Hematopoietic multipotent progenitor cell treated with erythropoietin and hydrocortisone succinate and interleukin-3 and kit ligand, for 6 days (in vitro differentiated cells): ENCODE measurements at places on chromosomes 11 and 22.

DNA sequence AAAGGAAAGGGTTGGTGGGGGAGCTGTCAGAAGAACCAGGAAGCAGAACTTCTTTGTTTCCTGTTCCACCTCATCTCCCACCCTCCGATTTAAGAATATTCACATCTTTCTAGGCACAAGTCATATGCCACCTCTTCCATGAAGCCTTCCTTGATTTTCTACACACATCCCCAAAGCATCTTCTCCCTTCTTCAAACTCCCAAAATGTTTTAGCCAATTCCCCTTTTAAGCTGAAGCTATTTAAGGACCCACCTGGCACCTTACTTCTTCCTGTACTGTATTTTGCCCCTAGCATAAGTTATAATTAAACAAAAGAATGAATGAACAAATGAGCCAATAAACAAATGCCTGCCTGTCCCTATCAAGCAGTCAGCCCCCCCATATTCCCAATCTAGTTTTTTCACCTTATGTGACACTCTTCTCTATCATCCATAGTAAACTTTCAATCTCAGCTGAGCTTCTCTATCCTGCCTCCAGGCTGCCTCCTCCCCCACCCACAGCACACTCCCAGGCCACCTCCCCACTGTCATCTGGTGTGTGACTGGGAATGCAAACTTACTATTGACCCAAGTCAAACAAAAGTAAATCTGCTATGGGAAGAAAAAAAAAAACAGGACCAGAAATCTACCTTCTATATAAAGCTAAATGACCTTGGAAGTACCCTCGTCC lies 3.9 kb downstream of the TNKS1BP1 start:
- DNase-seq: no peak

- DNase-seq: peak; percentile 86
These were observed 24.8 kb downstream of the APOL1 start for GRCh38 chr22:36277482-36278291.

- DNase-seq: no peak
These were observed 1.2 kb downstream of the DKK3 start for GRCh38 chr11:12007230-12007593.

DNA sequence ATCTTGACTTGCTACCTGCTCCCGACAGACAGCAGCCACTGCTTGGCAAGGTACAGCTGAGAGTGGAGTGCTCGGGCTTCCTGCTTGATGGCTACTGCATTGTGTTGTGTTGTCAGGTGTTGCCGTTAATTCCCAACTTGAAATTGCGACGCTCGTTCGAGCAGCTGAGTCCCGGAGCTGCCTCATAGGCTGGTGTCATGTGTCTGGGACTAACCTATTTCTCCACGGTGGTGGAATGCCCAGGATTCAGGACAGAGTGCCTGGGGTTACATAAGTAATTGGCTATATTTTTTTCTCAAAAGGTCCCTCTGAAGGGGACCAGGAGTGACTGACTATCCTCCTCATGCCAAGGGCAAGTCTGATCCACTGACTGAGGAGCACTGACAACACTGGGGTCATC lies 18.5 kb downstream of the COMMD9 start:
- no peak for DNase-seq

GRCh38 chr11:88484873-88485621 lies 147.5 kb upstream of the CTSC start:
- peak; percentile 75 for DNase-seq

DNA sequence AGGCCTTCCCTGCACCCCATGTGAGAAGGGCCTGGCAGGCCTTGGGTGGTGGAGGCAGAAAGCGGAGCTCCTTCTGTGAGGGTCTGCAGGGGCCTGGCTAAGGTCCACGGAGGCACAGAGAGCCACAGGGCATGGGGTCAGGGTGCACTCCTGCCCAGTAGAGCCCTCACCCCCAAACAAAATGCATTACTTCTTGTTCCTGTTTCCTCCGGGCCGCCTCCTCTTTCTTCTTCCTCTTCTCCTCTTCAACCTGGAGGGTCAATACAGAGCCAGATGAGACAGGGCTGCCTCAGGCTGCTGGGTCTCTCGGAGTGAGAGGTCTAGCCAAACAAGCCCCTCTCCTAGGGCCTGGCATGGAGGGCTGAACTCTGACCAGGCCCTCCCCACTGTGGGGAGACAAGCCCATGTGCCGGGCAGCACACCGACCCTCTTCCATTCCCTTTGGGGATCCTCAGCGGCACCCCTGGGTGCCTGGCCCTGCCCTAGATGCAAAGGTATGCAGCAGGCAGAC lies 10.3 kb upstream of the NAP1L4 start:
- DNase-seq: no peak

DNA sequence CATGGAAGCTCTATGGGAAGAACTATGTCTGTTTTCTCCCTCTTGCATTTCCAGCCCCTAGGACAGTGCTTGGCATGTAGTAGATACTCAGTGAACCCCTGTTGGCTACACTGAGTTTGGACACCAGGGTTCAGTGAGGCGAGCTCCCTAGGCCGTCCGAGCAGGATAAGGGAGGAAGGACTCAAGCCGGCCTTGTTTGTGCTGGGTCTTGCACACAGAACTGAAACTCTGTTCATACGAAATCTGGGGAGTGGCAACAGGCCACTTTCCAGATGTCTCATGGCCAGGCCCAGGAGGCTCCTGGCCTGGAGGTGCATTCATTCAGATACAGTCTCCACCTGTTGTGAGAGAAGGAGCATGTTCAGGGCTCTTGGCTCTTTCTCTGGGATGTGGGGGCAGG lies 23.6 kb upstream of the LMO1 start:
- no peak for DNase-seq

DNA sequence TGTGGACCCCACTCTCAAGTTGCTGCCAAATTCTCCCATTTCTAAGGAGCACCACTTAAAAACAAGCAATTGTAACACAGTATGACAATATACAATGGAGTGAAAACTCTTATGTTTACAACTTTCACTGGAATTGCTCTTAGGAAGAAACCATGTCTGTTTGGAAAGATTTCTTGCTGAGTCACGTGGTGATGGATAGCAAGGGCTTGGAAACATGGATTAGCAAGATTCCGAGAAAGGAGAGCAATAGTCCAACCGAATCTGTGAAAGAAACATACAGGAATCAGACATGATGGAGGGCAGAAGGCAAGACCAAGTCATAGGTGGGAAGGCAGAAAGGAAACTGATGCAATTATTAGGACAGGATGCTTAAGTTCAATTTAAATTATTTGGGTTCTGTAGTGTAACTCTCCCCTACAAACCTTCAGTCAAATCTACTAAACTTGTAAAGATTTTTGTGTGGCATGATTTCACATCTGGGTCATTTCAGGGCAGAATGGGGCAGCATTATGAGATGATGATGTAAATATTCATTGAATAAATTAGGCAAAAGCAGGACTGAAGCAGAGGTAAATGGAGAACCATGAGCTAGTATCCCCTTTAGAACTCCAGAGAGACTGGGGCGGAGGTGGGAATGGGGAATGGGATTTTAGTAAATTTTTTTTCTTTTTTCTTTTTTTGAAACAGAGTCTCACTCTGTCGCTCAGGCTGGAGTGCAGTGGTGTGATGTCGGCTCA lies 27.8 kb upstream of the THY1 start:
- DNase-seq: no peak

DNA sequence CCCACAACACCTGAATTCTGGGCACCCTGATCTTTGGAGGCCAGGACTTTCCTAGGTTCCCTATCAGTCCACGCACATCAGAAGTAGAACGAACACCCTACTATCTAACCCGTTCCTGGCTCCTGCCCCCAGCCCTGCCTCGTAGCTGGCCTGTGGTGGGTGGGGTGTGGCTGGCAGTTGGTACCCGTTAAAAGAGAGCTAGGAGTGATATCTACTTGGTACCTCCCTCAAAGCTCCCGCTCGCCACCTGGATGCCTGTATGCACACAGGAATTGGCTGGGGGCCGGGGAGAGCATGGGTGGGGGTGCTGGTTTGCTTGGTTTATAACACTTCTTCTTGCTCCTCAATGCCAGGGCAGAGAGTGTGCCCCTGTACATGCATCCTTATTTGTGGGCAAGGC lies 14.0 kb upstream of the NECTIN1 start:
- DNase-seq: peak; percentile 96

DNA sequence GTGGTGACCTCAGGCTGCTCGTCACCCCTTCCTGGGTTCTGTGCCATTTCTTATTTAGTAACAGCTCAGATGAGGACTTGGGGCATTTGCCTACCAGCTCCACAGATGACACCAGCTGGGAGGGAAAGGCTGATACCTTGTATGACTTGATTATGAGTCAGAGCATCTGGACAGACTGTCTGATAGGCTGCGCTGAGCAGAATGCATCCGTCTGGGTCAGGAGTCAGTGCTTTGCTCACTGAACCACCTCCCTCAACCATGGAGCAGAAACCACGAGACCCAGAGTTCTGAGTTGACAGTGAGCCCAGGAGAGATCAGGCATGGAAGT lies 6.8 kb downstream of the ST14 start:
- no peak for DNase-seq

- DNase-seq: no peak
These were observed 17.7 kb downstream of the MAJIN start for GRCh38 chr11:64954201-64954600.

GRCh38 chr11:47688111-47688510 lies 27.1 kb downstream of the AGBL2 start:
- no peak for DNase-seq

DNA sequence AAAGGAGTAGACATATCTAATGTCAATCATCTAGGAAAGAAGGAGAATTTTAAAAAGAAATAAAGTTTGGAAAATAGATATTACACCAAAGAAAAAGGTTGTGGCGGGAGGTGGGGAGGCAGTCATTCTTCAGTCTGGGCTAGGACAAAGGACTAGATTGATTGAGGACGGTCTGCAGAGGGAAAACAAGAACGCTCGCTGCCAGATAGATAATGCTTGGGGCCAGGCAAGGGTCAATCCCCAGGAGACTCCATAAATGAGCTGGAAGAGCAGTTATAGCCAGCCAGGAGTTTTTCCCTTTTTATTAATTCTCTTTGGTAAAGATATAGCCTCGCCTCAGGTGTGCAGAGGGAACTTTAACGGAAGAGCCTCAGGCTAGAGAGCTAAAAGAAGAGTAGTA lies 6.3 kb downstream of the TRPC6 start:
- DNase-seq: no peak

DNA sequence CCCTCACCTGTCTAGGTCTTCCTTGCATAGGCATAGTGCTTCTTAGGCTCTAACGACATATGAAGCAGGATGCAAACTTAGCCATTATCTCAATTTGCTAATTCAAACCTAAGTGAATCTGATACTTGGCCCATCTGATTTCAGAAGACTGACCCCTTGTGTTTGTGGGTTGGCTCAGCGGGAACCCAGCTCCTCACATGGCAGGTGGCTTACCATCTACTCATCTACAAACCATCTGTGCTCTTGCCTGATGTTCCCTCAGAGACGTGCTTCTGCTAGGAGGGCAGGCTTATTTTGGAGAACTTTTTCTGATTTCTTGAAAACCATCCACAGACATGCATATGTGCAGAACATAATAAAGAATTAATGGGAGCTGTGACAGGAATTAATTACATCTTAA lies 15.2 kb downstream of the ELMOD1 start:
- DNase-seq: peak; percentile 22

DNA sequence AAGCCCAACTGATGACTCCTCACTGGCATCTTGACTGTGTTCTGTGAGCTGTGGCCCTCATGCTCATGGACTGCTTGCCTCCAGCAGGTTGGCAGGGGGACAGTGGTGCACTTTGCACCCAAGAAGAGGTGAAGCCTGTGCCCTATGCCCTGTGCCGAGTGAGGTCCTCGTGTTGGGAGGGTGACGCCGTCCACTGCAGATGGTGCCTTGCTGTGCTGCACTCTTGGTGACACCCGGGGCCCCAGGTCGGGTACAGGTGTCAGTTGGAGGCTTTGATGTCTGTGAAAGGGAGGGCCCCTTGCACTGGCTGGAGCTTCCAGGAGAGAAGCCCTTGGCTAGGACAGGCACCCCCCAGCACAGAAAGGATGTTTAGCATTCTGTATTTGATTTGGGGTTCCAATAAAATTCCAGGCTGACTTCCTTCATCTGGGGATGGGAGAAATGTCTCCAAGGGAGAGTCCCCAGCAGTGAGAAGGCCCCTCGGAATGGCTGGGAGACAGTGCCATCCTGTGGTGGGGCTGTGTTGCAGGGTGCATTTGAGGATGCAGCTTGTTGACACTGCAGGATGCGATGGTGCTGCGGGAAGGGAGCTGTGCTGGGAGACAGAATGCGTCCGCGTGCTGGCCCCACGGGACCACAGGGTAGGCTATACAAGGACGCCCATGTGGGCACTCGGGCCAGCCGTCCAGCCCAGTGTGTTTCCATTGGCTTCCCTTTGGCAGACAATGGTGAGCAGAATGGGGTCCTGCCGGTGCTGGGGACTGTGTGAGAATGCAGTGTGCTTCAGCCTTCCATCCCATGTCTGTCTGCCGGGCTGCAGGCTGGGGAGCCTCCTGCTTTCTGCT lies 2.5 kb upstream of the ZDHHC8 start:
- peak; percentile 62 for DNase-seq

DNA sequence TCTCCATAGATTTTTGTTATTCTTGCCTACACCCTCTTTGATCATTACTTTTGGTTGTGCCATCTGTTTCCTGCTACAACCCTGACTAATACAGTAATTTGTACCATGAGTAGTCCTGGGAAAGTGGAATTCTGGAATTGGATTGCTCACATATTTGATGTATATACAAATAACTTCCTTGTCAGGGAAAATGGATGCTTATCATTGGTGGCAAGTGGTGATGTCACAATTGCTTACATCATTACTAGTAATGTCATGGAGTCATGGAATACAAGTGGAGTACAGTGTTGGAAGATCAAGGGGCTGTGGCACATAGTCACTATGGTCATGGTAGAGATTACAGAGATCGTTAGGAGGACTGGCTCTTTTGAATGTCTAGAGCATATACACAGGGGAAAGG lies 24.4 kb downstream of the AASDHPPT start:
- no peak for DNase-seq

DNA sequence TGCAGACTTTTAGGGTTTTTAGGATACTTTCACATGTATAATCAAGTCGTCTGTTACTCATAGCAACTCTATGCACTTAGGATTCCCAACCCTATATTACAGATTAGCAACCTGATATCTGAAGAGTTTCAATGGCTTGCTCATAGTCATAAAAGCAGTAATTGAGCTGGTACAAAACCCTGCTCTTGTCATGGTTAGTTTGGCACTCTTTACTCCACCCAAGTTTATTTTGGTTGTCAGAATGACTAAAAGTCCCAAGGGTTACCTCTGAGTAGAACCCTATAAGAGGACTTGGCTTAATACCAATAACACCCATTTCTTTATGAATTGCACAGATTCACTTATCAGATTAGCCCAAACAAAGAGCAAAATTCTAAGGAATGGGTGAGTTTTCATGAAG lies 550.6 kb downstream of the SOX6 start:
- DNase-seq: no peak

DNA sequence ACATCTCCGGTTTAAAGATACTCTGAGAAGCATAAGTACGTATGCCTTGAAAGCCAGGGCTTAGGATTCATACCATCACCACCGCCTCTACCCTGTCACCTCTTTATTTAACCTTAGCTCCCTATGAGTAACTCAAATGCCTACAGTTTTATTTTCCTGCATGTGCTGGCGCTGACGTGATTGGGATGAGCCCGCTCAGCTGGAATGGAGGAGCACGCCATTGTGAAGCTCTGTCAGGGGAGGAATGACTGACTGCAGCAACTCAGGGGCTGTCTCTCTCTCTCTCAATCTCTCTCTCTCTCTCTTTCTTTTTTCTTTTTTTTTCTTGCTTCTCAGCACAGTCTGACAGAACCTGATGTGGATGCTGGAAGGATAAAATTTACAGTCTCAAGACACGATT lies 12.4 kb downstream of the CAVIN3 start:
- no peak for DNase-seq

GRCh38 chr11:111954154-111954553 lies 17.0 kb downstream of the DIXDC1 start:
- DNase-seq: no peak

GRCh38 chr22:47566491-47566890 lies 804.0 kb downstream of the TBC1D22A start:
- DNase-seq: no peak
